Thyroid gland (tissue), 4 donors: ENCODE measurements at places on chromosomes 4 and X. TPM values are rescaled to one million over a fixed set of nuclear protein-coding genes. Genes with fewer than 3 reads are reported as not detected.

- H3K36me3 ChIP-seq: no peaks in the 10 kb centered on the region
- H3K4me3 ChIP-seq: no peak overlapping the region
- H3K27ac ChIP-seq: no peak overlapping the region
- no peak for DNase-seq
- H3K27me3 ChIP-seq: no peaks in the 10 kb centered on the region
These were observed 9.7 kb upstream of the PDGFC start for GRCh38 chr4:156981262-156981769.

DNA sequence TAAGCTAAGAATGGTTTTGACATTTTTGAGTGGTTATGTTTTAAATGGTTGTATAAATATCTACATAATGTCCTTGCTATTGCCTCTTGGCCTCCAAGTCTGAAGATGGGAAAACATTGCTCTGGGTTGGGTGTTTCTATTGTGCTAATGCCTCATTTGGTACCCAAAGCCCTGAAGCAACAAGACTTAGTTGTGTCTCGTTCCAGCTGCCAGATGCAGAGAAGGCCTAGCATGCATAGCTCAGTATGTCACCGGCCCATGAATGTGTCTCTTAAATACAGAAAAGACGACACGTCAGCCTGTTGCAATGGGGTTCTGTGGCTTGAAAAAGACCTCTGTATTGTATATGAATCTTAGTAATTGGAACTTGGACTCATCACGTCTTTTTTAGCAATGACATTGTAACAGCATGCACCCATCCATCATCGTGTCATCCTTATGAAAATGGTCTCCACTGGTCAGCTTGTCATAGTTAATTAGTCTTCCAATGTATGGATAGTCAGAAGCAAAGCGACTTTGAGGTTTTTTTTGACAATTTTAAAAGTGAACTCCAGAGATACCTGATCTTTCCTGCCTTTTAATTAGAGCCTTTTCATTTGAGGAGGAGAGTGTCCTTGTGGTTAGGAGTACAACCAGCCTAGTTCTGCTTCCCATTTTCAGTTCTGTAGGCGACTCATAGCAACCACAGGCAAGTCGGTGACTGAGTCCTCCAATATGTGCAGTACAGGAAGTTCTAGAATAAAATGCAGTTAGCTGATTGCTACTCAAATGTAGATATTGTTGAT is 126.4 kb upstream of the GATB start:
- H3K4me3 ChIP-seq: no peak overlapping the region
- no peaks in the 10 kb centered on the region for H3K36me3 ChIP-seq
- H3K4me1 ChIP-seq: no peaks in the 10 kb centered on the region

Gene TLR8
- total RNA-seq: 0.73 TPM

Gene PRDM5
- total RNA-seq: 49.9 TPM

DNA sequence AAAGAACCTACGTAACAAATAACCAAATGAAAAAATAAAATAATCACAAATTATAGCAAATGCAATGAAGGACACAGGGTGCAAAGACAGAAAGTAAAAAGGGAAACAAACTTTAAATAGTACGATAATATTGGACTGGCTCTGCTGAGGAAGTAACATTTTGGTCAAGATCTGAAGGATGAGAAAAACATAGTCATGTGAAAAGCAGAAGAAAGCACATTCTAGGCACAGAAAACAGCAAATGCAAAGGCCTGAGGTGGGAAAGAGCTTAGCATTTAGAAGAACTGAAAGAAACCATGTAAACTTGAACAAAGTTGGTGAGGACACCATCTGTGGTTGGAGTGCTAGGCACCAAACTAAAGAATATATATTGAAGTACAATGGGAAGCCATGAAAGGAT is 111.2 kb downstream of the PPP3CA start:
- H3K27ac ChIP-seq: no peak overlapping the region
- H3K4me1 ChIP-seq: peaks cover 4% of the 10 kb centered on the region
- H3K27me3 ChIP-seq: no peaks in the 10 kb centered on the region
- no peak for DNase-seq
- no peak overlapping the region for H3K4me3 ChIP-seq

DNA sequence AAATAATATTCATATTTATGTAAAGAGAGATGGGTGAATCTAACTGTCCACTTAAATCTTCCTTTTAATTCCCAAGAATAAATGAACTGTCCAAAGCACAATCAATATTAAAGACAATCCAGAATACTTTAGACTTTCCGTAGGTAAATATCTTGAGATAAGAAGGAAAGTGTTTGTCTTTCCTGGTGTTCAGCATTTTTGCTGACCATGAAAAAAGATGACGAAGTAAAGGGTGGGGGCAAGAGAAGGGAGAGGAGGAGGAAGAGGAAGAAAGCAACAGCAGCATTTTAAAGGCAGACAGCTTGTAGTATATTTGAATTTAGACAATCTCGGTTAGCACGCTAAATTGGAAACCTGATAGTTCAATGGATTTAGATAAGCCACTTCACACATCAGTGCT is 498.2 kb downstream of the KCNIP4 start:
- H3K4me1 ChIP-seq: no peaks in the 10 kb centered on the region
- no peaks in the 10 kb centered on the region for H3K27me3 ChIP-seq
- no peak for DNase-seq
- no peaks in the 10 kb centered on the region for H3K36me3 ChIP-seq
- no peak overlapping the region for H3K27ac ChIP-seq

DNA sequence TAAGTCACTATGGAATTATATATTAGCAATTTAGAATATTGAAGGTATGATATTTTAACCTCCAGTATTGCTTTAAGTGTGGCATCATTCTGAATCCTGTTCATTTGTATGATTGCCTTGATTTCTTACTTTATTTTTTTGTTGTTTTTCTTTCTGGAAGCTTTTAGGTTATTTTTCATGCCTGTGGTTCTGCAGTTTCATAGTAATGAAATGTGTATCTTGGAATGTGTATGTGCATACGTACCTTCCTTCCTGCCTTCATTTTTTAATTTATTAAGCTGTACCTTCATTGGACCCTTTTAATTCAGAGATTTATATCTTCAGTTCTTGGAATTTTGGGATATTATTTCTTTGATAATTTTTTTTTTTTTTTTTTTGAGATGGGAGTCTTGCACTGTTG is 22.1 kb downstream of the CPEB2 start:
- no peak for DNase-seq
- H3K36me3 ChIP-seq: no peaks in the 10 kb centered on the region
- no peak overlapping the region for H3K4me3 ChIP-seq

- no peak overlapping the region for H3K4me3 ChIP-seq
- H3K27ac ChIP-seq: no peak overlapping the region
- no peaks in the 10 kb centered on the region for H3K36me3 ChIP-seq
These were observed 67.9 kb upstream of the SLC4A4 start for GRCh38 chr4:71270901-71271300.

DNA sequence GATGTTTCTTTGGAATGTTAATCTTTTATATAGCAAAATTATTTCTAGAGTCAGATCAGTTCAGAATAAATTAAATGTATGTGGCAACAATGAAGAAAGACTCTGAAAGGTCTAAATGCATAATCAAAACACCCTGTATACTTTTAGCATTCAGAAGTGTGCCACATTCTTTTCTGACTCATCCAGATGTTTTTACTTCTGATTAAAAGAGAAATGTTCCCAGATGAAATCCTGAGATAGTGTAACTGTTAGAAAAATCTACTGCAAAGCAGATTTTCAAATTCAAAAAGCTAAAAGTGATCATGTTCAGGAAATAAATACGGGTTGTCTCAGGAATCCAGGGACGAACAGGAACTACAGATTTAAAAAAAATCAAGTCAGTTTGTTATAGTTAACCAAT is 241.4 kb downstream of the GRIA3 start:
- H3K4me3 ChIP-seq: no peak overlapping the region
- H3K36me3 ChIP-seq: no peaks in the 10 kb centered on the region
- H3K4me1 ChIP-seq: no peaks in the 10 kb centered on the region
- no peak for DNase-seq
- no peak overlapping the region for H3K27ac ChIP-seq

Gene CCNA2
- total RNA-seq: 1.0 TPM

Gene GLUD2
- total RNA-seq: 0.50 TPM

- no peaks in the 10 kb centered on the region for H3K36me3 ChIP-seq
- no peaks in the 10 kb centered on the region for H3K4me1 ChIP-seq
- no peak for DNase-seq
- no peak overlapping the region for H3K4me3 ChIP-seq
- no peak overlapping the region for H3K27ac ChIP-seq
These were observed 579.1 kb downstream of the SPOCK3 start for GRCh38 chr4:166655231-166655630.

GRCh38 chr4:130080872-130081451 is 985.0 kb downstream of the C4orf33 start:
- H3K27me3 ChIP-seq: no peaks in the 10 kb centered on the region
- no peaks in the 10 kb centered on the region for H3K4me1 ChIP-seq
- no peak for DNase-seq
- H3K4me3 ChIP-seq: no peak overlapping the region
- no peaks in the 10 kb centered on the region for H3K36me3 ChIP-seq
- H3K27ac ChIP-seq: no peak overlapping the region

Gene UGT2B7
- not detected for total RNA-seq

DNA sequence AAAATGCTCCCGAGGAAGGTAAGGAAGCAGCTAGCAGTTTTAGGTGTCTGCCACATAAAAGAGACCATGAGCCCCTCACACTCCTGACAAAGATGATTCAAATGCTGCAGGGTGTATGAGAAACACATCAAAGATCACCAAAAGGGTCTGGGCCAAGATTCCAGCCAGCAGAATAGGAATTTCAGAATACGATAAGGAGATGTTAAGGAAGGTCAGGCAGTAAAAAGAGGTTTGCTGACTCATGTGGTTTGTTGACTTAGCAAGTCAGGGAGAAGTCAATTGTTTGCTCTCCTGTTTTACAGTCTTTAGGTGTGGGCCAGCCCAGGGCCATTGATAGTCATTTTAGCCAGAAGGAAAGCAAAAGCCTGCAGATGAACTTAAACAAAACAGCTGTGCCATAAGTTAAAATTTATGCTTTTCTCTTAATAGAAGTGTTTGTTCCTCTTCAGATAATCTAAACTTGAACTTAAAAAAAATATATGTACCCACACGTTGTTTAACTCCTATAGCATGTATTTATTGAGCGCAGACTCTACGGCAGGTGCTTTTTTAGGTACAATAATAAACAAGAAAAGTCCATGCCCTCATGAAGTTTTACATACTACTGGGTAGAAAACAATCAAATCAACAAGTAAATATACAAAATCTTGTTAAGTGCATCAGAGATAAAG is 115.6 kb downstream of the CAMK2D start:
- no peak overlapping the region for H3K4me3 ChIP-seq
- H3K27ac ChIP-seq: peak overlapping the region; percentile 87
- H3K4me1 ChIP-seq: peaks cover 37% of the 10 kb centered on the region
- no peaks in the 10 kb centered on the region for H3K36me3 ChIP-seq
- H3K27me3 ChIP-seq: no peaks in the 10 kb centered on the region
